Gastroesophageal sphincter (tissue), 4 donors: ENCODE measurements at places on chromosomes 5 and 9. TPM values are rescaled to one million over a fixed set of nuclear protein-coding genes. Genes with fewer than 3 reads are reported as not detected.

Gene LMX1B
- total RNA-seq, result 0.58 TPM

- no peak for ATAC-seq
Observed at GRCh38 chr9:99762470-99762869, 59.2 kb upstream of the NR4A3 start.

GRCh38 chr5:56985936-56986625 is 34.2 kb upstream of the MIER3 start:
- no peak for ATAC-seq

GRCh38 chr9:70462300-70462699 is 47.8 kb upstream of the KLF9 start:
- ATAC-seq, result no peak

GRCh38 chr5:55036477-55036876 is 12.4 kb downstream of the GZMK start:
- ATAC-seq, result no peak

DNA sequence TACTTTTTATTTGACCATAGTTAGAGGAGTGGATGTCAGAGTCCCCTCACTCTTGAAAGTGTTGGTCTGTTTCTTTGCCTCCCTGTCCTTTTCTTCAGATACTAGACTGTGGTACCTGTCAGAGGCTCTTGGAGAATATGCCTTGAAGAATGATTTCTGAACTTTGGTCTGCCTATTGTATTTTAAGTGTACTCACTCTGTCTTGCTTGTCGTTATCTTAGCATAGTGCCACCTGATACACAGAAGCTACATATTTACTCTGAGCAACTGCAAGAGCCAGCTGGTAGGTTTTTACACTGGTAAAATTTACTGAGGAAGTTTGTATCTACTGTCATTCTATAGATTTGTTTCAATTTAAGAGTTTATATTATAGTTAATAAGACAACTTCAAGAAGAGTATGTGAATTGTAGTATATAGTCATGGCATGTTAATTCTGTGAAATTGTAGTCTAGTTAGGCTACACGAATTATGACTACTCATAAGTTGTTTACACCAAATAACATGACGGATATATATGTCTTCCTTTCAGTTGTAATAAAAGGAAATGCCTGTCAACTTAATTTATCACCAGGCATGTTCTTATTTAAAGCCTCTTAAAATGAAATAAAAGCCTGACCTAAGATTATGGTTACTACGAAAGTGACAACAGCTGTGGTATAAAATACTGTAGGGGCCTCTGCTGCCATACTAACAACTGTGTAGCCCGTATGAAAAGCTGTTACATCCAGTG is 201.7 kb downstream of the KDM4C start:
- ATAC-seq, result no peak

GRCh38 chr5:116442095-116442534 is 132.5 kb downstream of the SEMA6A start:
- ATAC-seq, result no peak

- no peak for ATAC-seq
Observed at GRCh38 chr5:96566833-96567587, 95.2 kb upstream of the CAST start.

DNA sequence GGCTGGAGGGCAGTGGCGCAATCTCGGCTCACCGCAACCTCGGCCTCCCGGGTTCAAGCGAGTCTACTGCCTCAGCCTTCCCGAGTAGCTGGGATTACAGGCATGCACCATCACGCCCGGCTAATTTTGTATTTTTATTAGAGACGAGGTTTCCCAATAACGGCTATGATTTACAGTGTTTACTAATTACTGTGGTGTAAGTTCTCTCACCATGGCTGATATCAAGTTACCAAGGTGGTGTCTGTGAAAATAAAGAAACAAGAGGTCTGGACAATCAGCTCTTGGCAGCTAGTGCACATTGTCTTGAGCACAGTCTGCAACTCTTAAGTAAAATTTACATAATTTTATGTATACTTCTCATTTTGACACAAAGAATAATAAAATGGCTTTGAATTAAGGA is 385.5 kb upstream of the COX7C start:
- ATAC-seq, result no peak

- ATAC-seq, result peak; percentile 88
Observed at GRCh38 chr9:70013598-70014196, 30.0 kb upstream of the MAMDC2 start.

- ATAC-seq, result no peak
Observed at GRCh38 chr9:4661165-4661564, 929 bp upstream of the PLPP6 start.

Gene GLRA1
- total RNA-seq, result not detected

Gene TAF11L10
- total RNA-seq, result not detected

Gene PCDHA5
- total RNA-seq, result 0.27 TPM

DNA sequence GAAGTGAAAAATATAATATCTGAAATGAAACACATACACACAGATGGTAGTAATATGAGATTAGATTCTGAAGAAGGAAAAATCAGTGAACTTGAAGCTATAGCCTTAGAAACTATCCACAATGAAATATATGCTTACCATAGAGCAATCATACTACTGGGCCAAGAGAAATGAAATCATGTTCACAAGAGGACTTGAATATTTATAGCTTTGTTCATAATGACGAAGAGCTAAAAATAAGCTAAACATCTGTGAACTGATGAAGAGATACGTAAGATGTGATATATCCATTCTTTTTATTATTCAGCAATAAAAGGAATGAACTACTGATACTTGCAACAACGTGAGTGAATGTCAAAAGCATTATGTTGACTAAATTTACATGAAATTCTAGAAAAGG is 92.6 kb upstream of the ALDH1B1 start:
- ATAC-seq, result no peak

Gene TXNDC8
- not detected for total RNA-seq
